ENCODE measurements at places on chromosomes 7 and 10.
A peak's percentile ranks its signal among the peaks of the same experiment; 100 is the strongest.

- no peak for DNase-seq
These were observed 28.0 kb downstream of the CHST12 start for GRCh38 chr7:2431260-2431867.

DNA sequence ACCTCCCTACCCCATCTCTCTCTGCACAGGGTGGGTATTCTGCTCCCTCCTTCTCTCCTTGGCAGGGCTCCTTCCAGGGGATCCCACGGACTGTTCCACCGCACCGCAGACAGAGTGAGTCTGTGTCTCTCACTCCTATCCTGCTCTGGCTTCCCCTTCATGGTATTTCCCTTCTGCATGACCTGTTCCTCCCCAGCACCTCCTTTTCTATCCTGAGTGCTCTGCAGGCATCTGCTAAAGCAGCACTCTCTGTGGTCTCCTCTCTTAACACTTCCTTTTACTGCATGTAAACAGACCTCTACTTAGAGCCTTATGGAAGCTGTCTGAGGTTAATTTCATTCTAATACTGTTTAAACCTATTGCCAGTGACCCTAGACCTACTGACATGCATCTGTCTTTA is 171.5 kb downstream of the CCSER2 start:
- DNase-seq, result no peak

DNA sequence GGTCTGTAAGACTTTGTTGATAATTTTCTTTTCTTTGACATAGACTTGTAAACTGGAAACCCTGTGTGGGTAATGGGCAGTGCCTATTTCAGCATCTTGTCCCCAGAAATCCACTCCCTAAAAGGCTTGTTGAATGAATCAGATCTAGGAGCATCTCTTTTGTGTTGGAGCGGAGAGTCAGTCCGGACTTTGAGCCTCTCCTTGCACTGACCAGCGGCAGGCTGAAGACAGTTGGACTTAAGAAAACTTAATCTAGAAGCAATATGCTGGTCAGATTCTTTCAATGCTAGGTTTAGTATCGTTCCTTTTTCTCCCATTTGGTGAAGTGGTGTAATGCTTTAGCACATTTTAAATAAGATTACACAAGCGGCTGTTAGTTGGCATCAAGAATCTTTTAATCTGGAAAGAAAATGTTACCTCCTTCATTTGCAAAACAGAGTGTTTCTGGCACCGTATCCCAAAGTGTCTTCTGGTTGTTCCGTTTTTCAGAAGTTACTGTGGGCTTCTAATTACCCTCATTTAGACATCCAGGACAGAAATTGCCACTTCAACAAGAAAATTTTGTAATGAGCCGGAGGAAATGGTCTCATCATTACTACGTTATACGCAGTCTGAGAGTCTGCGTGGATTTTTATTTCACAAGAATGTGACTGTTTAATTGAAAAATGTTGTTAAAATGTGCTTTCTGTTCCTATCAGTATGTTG is 74.7 kb downstream of the CUX1 start:
- no peak for DNase-seq

DNA sequence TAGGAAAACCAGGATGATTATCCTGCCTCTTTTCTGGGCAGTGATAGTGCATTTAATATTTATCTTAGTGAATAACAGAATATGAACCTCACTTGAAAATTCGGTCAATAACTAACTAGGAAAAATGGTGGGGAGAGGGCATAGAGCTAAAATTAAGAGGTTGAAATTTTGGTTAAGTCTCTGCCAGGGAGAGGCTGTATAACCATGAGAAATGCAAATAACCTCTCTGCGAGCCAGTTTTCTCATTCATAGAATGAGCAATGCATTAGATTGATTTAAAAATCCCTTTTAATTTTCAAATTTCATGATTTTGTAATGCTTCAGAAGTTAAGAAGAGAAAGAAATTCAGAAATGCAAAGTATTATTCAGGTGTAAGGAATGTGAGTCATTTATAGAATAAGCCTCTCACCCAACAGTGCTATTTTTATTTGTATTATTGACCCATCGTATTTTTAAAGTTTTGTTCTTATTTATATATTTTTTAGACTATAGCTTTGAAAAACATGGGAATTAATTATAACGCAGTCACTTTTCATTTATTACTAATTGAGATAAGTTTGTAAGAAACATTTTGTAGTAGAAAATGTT is 104.7 kb downstream of the PHF14 start:
- DNase-seq, result no peak

DNA sequence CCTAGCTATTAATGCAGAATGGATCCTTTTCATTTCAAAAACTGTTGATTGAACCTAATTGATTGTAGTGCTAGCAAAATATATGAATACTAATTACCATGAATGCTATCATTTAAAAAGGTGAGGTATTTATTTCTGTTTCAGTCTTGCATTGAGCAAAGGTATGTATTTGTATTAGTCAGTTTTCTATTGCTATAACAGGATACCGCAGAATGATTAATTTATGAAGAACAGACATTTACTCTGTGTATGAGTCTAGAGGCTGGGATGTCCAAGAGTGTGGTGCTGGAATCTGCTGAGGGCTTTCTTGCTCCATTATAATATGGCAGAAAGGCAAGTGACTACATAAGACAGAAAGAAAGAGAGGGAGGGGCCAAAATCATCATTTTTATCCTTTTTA is 199.2 kb downstream of the KIF20B start:
- DNase-seq, result no peak

GRCh38 chr7:148461392-148462179 is 129.0 kb upstream of the C7orf33 start:
- DNase-seq, result no peak

- DNase-seq, result no peak
These were observed 53.6 kb downstream of the GPR37 start for GRCh38 chr7:124712017-124712416.

GRCh38 chr10:32949221-32949678 is 8.8 kb downstream of the ITGB1 start:
- no peak for DNase-seq

GRCh38 chr7:69588773-69589172 is 9.5 kb upstream of the AUTS2 start:
- no peak for DNase-seq

- DNase-seq, result no peak
These were observed 5.8 kb upstream of the GFRA1 start for GRCh38 chr10:116278846-116279245.

GRCh38 chr7:1844336-1844950 is 174.4 kb downstream of the ELFN1 start:
- DNase-seq, result no peak

DNA sequence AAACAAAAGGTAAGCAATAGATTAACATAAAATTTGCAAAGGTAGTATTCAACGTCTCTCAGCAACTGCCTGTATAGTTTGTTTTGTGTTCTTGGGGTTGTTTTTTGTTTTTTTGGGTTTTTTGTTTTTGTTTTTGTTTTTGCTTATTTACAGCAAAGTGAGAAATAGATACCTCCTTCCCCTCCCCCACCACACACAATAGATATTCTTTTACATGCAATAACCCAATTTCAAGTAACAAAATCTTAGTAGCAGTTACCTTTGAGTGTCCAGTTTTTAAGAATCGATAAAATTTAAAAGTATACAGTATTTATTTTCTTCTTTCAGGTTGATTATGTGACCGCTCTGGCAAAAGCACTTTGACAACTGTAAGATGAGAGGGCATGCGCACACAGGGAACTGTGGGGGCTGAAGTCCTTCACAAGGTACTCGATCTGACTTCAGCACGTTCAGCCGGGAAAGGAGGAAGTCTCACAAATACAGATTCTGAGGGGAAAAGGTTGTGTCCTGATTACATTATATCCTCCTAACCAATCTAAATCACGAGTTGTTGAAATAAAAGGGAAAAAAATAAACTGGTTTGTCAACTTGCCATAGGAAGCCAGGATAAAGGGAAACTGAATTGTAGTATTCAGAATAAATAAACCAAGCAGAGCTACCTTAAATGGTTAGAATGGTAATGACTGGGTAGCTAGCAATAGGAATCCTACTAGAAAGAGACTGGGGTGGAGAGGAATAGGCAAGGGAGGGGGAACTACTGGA is 47.8 kb downstream of the CPEB3 start:
- DNase-seq, result no peak

- DNase-seq, result no peak
These were observed 3.7 kb upstream of the DPYSL4 start for GRCh38 chr10:132183046-132183445.

DNA sequence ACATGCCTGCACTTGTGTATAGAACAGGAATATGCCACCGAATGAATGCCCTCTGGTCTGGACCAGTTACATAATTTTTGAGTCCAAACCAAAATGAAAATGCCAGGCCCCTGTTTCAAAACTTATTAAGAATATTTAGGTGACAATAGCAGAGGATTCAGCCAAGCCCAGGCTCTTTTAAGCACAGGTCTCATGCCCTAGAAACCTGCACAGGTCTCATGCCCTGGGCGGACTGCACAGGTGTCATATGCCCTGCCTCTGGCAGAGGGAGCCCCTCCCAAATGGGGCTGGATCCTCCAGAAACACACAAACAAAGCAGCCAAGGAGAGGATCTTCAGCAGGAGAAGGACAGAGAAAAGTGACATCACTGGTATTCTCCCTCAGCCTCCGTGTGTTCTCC is 605.4 kb upstream of the NRP1 start:
- DNase-seq, result no peak

- DNase-seq, result no peak
These were observed 12.8 kb downstream of the BNIP3 start for GRCh38 chr10:131968949-131969348.

DNA sequence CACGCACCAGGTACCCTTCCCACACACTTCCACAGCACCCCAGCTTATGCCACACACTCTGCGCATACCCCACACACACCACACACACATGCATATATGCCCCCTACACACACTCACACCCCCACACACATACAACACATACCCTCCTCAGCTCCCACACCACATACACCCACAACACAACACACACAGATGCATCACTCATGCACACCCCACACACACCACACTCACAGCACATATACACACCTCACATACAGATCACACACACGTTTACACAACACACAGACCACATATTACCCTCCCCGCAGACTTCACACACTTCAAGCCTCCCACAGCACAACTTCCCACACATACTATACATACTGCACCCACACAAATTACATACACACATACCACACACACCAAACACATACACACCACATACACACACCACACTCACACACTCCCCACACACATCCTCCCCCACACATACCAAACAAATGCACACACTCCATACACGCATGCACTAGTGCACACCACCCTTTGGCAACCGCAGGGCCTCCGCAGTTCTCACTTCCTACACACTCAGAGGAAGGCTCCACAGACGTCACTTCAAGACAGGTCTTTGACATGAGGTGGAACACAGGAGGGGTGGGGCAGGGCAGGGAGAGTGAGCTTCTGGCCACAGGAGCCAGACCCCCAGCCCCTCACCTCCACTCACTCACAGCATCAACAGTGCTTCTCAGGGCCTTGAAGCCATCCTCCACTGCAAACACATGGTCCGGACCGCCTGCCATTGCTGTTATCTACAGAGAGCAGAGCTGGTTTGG is 18.5 kb upstream of the ANTXRL start:
- no peak for DNase-seq

- DNase-seq, result no peak
These were observed 118.1 kb upstream of the NAMPT start for GRCh38 chr7:106402898-106403297.

- DNase-seq, result no peak
These were observed 10.2 kb downstream of the GARS1 start for GRCh38 chr7:30604901-30605300.

DNA sequence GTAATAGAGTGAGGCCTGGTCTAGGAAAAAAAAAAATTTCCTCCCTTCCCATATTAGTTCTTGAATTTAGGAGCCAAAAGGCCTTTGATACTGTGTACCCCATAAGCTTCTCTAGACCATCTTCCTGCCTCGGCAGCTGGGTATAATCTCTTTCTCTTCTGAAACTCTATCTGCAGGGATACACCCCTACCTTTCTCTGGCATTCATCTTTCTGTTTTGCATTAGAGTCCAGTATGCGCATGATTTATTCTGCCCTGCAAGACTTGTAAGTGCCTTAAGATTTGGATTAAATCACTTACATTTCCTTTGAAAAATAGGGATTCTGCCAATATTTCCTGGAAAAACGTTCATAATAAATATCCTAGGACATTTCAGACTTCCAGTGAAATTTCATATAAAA is 431.2 kb downstream of the PLXDC2 start:
- no peak for DNase-seq

GRCh38 chr10:98910048-98910447 is 325.6 kb downstream of the HPSE2 start:
- no peak for DNase-seq

DNA sequence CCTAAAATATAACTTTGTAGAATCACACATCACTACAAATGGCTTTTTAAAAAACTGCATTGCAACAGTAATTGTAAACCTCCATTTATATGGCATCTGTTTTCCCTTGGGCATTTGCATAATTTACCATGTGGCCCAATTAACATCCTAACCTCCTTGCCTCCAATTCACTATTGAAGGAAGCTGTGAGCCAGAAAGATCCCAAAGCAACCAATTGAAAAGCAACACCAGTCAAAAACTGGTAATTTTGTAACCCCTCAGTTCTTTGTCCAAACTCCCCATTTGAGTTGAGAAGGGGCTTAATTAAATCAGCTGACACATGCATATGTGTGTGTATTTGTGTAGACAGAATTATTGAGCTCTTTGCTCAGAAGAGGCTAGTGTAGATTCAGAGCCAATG is 90.3 kb downstream of the FAM13C start:
- DNase-seq, result no peak

- DNase-seq, result no peak
These were observed 112.5 kb downstream of the DOCK1 start for GRCh38 chr10:127017541-127018297.

GRCh38 chr7:30116771-30117170 is 18.0 kb upstream of the MTURN start:
- DNase-seq, result no peak

GRCh38 chr7:74587435-74588126 is 69.9 kb upstream of the GTF2I start:
- DNase-seq, result peak; percentile 67

DNA sequence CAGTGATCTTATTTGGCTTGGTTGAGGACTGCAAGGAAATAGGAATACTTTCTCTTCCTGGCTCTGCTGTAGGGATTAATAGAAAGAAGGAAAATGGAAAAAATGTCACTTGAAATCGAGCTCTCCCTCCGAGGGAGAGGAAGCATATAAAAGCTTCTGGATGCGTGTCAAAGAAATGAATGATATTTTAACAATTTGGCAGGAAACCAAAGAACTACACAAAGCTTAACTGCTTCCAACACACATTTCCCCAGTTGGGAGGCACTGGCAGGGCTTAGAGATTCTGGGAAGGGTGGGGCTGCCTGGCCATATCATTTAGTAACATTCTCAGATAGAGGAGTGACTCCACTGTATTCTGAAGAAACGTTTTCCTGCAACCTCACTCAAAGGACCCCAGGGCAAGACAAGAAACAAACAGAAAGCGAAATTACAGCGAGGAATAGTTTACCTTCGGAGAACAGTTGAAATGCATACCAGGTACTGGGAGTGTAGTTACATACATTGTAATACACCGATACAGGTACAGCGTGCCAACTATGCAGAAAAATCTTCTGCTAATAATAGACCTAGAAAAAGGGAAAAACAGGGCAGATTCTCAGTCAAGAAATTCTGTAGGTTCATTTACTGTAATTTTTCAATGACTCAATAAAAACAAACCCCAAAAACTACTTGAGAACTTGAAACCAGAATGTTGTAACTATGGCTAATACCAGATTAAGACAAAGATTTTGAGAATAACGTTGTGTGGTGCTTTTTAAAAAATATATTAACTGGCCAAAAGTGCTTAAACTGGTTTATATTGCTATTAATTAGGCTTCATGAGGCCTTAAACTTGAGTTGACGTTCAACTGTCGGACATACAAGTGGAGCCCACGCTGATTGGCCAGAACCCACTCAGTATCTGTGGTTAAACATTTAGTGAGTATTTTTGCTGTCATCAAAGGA is 75.7 kb upstream of the ASAH2 start:
- peak; percentile 59 for DNase-seq

- DNase-seq, result no peak
These were observed 376.6 kb downstream of the PLXNA4 start for GRCh38 chr7:132199626-132200025.
